ENCODE measurements at places on chromosomes 5 and 9.

GRCh38 chr5:151081431-151082281 lies 822 bp upstream of the TNIP1 start:
- no peaks in the 10 kb centered on the region for H3K36me3 ChIP-seq
- peak overlapping the region; percentile 74 for H3K4me3 ChIP-seq
- no peaks in the 10 kb centered on the region for H3K27me3 ChIP-seq
- H3K4me1 ChIP-seq, result peaks cover 86% of the 10 kb centered on the region
- H3K27ac ChIP-seq, result peak overlapping the region; percentile 99

GRCh38 chr5:41539454-41539853 lies 29.1 kb upstream of the PLCXD3 start:
- no peak for DNase-seq
- no peak overlapping the region for H3K4me3 ChIP-seq
- no peaks in the 10 kb centered on the region for H3K4me1 ChIP-seq
- H3K36me3 ChIP-seq, result no peaks in the 10 kb centered on the region
- H3K27ac ChIP-seq, result no peak overlapping the region
- H3K27me3 ChIP-seq, result no peaks in the 10 kb centered on the region

GRCh38 chr9:112699230-112699629 lies 18.7 kb downstream of the INIP start:
- no peaks in the 10 kb centered on the region for H3K36me3 ChIP-seq
- H3K27me3 ChIP-seq, result no peaks in the 10 kb centered on the region
- H3K4me1 ChIP-seq, result no peaks in the 10 kb centered on the region
- H3K4me3 ChIP-seq, result no peak overlapping the region

DNA sequence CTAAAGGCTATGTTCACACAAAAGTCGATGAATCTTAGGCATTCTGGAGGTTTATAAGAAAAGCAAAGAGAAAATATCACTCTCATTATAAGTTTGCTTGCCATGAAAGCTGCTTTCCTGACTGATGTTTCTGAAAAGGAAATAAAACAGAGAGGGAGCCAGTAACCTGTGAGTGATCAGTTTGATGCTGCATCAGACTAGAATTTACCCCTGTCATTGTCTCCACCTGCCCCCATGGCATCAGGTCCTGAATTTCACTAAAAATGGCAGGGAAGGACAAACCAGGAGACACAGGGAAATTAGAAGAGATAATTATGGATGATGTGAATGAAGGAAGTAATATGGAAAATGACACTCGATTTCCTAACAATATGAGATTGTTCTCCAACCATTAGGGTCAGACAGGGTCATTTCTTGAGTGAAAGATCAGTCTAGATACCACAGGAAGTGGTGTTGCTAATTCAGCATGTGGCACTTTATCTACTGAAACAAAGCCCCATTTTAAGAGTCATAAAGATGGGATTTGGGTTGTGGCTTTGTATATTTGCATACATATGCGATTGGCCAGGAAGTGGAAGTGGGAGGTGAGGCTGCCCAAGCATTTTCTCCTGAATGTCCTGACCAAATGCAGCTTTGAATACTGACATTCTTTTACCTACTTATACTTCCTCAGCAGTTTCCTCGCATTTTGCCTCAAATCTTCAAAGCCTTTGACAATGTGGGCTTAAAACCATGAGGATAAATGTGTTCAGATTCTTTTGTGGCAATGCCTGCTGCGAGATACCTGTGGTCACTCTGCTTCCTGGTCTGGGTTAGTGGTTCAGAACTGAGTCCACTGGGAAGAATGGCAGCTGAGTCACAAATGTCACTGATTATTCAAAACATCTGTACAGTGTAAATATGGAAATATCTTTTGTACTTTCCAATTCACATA lies 29.7 kb downstream of the MEGF10 start:
- no peak overlapping the region for H3K4me3 ChIP-seq
- no peaks in the 10 kb centered on the region for H3K4me1 ChIP-seq
- no peak overlapping the region for H3K27ac ChIP-seq
- DNase-seq, result no peak
- no peaks in the 10 kb centered on the region for H3K36me3 ChIP-seq

GRCh38 chr5:61965069-61965468 lies 340.9 kb upstream of the KIF2A start:
- no peaks in the 10 kb centered on the region for H3K36me3 ChIP-seq
- no peaks in the 10 kb centered on the region for H3K27me3 ChIP-seq
- H3K27ac ChIP-seq, result no peak overlapping the region

GRCh38 chr5:68932830-68933434 lies 160.9 kb upstream of the SLC30A5 start:
- H3K4me1 ChIP-seq, result no peaks in the 10 kb centered on the region
- DNase-seq, result no peak
- H3K27ac ChIP-seq, result no peak overlapping the region
- no peak overlapping the region for H3K4me3 ChIP-seq

DNA sequence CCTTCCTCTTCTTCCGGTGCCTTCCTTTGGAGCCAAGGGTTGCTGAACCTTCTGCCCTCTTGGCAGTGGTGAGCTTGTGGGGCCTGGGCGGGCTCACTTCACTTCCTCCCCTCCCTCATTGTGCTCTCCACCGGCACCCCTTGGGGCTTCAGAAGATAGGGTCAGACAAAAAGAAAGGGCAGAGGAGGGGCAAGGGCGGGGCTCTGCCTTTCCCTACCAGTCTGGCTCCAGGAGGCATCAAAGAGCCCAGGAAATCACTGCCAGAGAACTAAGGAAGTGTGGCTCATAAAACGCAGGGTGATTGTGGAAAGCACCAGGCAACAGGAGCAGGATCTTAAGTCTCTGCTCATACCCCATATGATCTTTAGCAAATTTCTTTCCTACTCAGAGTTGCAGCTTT lies 34.8 kb downstream of the ACOT12 start:
- no peaks in the 10 kb centered on the region for H3K4me1 ChIP-seq
- no peak for DNase-seq
- H3K4me3 ChIP-seq, result no peak overlapping the region
- no peaks in the 10 kb centered on the region for H3K36me3 ChIP-seq

Data from vagina (tissue), 2 donors.